Fibroblast of upper back skin (primary cell): ENCODE measurements at places on chromosomes 2 and 18.

- DNase-seq = no peak
Measured at GRCh38 chr2:96153291-96153713, 8.1 kb upstream of the DUSP2 start.

DNA sequence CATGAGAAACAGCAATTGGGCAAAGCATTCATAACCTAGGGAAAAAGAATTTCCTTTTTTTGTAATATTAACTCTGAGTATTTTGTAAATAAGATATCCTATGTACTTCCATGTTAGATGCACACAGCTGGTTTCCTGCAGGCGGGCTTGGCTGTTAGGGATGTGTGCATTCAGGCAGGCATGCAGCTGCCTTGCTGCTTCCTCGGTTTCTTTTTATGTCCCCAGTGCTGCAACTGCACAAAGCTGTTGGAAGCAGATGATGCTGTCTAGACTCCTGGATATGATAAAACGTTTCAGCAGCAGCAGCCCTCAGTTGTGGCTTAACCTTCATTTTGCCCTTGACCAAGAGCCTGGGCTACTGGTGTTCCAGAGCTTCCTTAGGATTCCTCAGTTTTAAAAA, 89.4 kb upstream of the EML6 start:
- DNase-seq = no peak

- DNase-seq = peak; percentile 60
Measured at GRCh38 chr2:235066895-235067294, 115.1 kb downstream of the SH3BP4 start.

DNA sequence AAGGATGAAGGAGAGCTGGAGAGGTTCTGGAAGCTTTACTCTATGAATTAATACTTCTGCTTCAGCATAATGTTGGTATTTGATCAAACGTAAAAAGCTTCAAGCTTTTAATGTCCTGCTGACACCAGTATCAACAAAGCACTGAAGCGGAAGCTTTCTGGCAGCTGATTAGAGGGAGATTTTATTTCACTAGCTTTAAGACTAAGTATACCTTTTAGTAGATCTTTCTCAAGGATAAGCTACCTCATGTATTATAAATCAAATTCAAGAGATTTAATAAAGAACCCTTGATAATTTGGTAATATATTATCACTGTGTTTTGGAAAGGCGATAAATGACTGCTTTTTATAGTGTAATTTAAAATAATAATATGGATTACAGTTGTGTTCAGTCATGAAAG, 128.0 kb upstream of the CD302 start:
- no peak for DNase-seq

GRCh38 chr2:40955635-40956034, 503.7 kb upstream of the SLC8A1 start:
- no peak for DNase-seq

DNA sequence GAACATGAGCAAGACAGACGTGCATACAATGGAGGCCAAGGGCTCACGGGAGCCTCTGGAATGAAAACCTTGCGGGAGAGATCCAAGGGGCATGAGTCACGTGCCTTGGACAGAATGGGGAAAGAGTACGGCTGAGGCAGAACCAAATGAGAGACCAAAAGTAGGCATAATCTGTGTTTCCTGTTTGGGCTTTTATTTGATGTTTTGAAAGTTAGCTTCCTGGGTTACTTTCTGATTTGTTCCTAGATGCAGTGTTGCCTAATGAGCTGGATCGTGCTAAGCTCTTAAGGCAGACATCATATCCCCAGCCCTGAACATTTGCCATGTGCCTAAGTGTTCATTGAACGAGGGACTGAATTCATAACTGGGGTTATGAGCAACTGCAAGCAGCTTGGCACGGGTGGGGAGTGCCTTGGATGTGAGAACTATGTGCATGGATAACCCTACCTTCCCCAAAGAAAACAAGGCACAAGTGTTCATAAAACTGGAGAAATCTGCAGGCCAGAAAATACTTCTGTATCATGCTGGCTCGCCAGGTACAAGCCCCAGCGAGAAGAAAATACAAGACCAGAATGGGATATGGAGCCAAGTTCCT, 60.3 kb upstream of the RPL31 start:
- DNase-seq = peak; percentile 73

DNA sequence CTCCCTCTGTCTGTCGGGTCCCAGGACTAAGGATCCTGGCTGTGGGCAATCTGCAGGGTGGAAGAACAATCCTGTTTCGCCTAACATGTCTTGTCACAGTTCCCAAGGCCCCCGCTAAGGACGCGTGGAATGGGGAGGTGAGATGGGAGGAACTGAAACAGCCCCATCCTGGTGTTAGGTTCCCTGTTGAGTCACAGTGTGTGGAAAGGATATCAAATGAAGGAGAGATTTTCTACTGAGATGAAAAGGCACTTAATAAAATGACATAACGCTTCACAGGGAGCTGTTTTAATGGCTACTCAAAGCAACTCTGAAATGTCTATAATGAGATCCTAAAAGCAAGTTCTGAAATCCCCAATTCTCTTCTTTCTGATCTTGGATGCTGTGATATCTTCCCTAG, 52.5 kb downstream of the RAB31 start:
- DNase-seq = no peak

DNA sequence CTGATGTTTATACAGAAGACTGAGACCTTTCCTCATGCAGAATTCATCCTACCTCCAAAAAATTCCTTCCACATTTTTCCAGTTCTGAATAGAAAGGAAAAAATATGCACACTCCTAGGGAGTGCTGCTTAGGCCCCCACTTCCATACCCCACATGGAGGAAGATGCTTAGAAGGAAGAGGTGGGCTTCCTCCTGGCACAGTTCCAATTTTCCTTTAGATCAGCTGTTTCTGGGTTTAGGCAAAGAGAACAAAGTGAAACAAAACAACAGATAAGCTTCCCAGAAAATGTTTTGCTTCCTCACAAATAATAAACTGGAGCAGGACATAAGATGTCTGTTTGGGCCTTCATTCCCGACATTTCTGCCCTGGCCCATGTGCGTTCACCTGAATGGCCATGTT, 172.6 kb downstream of the PRPF40A start:
- no peak for DNase-seq

GRCh38 chr2:39666491-39667101, 879 bp downstream of the TMEM178A start:
- DNase-seq = no peak

DNA sequence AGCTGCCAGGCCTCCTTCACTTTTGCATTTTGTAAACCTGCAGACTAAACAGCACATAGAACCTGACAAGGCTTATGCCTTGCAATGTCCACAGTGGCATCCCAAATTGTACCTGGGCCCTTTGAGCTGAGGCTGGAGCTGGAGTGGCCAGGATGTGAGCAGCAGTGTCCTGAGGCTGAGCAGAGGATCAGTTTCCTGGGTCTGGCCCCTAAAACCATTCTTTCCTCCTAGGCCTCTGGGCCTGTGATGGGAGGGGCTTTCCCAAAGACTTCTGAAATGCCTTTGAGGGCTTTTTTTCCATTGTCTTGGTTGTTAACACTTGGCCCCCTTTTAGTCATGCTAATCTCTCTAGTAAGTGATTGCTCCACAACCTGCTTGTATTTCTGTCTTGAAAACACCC, 32.8 kb downstream of the FSIP2 start:
- DNase-seq = no peak

GRCh38 chr2:443216-443615, 155.3 kb upstream of the ALKAL2 start:
- DNase-seq = no peak

DNA sequence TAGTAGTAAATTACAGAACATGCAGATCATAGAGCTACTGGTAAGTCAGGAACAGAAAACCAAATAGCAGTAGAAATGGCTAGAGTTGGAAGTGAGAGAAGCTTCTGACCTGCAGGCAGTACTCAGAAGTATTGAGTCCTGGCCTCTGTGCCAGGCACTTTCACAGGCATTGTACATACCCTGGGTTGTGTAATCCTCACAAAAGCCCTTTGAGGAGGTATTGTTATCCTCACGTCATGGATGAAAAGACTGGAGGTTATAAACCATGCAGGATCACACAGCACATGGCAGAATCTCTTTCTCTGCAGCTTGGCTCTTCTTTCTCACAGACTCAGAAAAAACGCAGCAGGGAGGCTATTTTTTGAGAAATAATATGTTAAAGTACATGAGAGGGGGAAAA, 789.3 kb upstream of the FAM98A start:
- no peak for DNase-seq

GRCh38 chr2:196854629-196855028, 45.5 kb upstream of the C2orf66 start:
- DNase-seq = no peak

DNA sequence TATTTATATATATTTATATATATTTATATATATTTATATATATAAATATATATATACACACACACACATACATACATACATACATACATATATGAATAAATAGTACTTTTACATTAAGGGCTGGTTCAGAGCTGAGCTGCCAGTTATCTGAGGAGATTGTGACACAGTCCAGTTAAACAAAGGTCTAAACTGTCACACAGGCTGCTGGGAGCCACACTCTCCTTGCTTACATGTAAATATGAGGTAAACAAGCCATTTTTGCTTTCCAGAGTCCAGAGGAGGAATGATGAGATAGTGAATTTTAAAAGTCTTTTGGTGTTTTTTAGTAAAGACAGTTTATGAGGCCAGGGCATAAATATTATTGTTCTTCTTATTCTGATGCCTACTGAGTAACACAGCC, 377.5 kb upstream of the PIK3C3 start:
- no peak for DNase-seq

DNA sequence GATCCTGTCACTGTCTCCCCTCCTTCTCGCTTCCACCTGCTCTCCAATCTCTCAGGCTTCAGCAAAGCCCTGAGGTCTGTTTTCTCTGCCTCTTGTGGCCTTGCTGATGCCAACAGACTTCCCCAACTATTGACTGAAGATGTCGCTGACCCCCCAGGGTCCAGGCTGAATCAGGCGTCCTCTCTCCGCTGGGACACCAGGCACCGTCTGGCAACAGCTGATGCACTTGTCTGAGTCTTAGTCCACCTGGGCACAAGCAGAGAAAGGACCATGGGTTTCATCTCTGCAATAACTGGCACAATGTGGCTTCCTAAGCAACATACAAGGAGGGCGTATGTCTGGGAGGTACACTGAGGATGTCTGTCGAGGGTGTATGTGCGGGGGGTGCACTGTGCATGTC, 248.7 kb upstream of the MYT1L start:
- DNase-seq = no peak

DNA sequence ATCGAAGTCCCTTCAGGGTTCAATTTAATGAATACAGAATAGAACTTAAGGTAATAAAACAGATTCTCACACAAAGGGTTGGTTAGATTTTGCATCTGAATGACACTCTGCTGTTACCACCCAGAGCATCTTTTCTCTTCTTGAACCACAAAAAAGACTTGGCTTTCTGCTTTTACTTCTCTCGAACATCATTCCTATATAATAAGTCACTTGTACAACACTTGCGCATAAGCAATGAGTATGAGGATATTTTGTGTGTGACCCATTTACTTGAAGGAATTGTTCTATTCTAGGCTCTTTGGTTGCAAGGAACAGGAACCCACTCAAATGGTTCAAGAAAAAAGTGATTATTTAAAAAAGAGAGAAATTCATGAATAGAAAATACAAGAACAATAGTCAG, 126.2 kb downstream of the NUP35 start:
- DNase-seq = peak; percentile 2

DNA sequence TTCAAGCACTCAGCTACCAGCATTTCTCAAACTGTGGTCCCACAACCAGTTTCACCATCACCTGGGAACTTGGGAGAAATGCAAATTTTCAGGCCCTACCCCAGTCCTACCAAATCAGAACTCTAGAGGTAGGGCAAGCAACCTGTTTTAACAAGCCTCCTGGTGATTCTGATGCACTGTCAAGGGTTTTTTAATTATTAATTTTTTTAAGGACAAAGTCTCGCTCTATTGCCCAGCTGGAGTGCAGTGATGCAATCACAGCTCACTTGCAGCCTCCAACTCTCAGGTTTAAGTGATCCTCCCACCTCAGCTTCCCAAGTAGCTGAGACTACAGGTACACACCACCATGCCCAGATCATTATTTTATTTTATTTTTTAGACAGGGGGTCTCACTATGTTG, 7.8 kb downstream of the ACMSD start:
- DNase-seq = no peak

- no peak for DNase-seq
Measured at GRCh38 chr2:128512379-128513115, 193.9 kb upstream of the HS6ST1 start.

DNA sequence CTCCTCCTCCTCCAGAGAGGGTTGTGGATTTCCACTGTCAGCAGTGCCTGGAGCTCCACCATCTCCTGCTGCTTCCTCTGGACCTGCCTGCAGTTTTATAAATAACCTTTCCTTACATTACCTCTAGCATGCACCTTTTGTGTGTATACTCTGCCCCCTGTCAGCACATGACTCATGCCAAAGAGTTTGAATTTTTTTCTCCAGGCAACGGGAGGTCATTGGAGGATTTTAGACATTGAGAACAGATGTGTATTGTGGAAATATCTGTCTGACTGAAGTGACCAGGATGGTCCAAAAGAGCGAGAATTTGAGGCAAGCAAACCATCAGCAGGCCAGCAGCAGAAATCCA, 31.7 kb downstream of the IL37 start:
- no peak for DNase-seq

- peak; percentile 47 for DNase-seq
Measured at GRCh38 chr2:210195101-210195852, 24.1 kb upstream of the KANSL1L start.

DNA sequence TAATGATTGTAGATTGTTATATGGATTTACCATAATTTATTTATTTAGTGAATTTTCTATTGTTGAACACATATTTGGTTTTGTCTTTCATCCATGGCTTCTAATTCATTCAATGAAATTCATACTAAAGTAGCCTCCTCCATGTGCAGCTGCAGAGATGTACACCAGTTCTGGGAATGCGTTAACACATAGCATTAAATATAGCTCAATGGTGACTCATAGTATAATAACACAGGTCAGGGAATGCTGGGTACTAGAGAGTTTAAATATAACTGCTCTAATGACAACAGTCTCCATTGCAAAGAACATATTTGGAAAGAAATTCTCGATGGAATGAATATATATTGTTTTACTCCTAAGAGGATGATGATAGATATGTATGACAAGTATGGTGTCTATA, 1190.2 kb upstream of the NRXN1 start:
- peak; percentile 70 for DNase-seq

DNA sequence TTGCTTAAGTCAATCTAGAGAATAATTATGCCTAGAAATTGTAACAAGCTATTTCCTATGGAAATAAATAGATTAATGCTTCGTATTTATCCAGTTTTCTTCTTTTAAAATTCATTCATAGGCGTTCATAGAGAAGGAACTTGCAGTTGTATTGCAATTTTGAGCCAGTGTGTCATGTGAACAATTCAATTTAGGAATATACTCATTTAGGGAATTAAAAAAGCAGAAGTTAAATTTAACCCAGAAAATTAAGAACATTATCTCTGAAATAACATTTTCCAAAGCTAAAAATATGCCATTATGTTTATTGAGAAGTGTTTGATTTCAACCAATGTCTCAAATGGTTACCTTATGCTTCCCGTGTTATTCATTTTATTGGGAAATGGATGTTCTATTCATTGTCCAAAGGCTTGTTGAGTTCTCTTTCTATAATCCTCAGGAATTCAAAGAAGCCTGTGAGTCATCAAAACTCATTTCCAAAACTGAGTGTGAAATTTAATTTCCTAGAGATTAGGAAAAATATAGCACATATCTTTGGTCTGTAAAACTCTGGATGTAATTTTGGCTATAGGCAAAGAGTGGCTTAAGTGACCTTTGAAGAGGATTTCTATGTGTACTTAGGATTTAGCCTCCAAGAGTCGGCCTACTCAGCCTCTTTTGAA, 99.7 kb downstream of the SLC8A1 start:
- DNase-seq = peak; percentile 76
